Right lobe of liver (tissue), 6 donors: ENCODE measurements at places on chromosomes 1 and 21. TPM values are rescaled to one million over a fixed set of nuclear protein-coding genes. Genes with fewer than 3 reads are reported as not detected.

Gene RIPPLY3
- total RNA-seq: not detected

- no peak overlapping the region for H3K4me3 ChIP-seq
- H3K27ac ChIP-seq: no peak overlapping the region
- H3K27me3 ChIP-seq: no peaks in the 10 kb centered on the region
- no peaks in the 10 kb centered on the region for H3K4me1 ChIP-seq
- H3K36me3 ChIP-seq: no peaks in the 10 kb centered on the region
These were observed 87.6 kb downstream of the ZFYVE9 start for GRCh38 chr1:52229494-52229893.

DNA sequence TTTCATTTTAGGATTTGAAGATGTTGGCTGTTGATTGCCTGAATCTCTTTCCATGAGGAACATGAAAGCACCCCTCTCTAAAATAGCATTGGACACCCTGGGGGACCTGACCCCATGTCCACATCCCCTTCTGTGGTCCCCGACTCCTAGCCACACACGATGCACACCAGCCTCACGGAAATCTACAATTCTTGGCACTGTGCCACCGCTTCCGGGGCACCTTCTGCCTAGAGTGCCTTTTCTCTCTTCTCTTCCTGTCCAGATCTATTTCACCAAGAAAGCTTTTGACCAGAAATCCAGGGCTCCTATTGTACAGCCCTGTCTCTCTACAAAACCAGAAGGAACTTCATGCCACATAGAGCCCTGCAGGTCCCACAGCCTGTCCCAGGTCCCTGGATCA lies 50.3 kb downstream of the MYSM1 start:
- no peak overlapping the region for H3K4me3 ChIP-seq
- no peak overlapping the region for H3K27ac ChIP-seq
- no peaks in the 10 kb centered on the region for H3K4me1 ChIP-seq

Gene CD101
- 0.46 TPM for total RNA-seq

GRCh38 chr1:184557423-184558347 lies 170.9 kb downstream of the C1orf21 start:
- DNase-seq: no peak
- no peaks in the 10 kb centered on the region for H3K27me3 ChIP-seq
- H3K36me3 ChIP-seq: no peaks in the 10 kb centered on the region
- no peak overlapping the region for H3K4me3 ChIP-seq

Gene SELENOF
- 109 TPM for total RNA-seq

DNA sequence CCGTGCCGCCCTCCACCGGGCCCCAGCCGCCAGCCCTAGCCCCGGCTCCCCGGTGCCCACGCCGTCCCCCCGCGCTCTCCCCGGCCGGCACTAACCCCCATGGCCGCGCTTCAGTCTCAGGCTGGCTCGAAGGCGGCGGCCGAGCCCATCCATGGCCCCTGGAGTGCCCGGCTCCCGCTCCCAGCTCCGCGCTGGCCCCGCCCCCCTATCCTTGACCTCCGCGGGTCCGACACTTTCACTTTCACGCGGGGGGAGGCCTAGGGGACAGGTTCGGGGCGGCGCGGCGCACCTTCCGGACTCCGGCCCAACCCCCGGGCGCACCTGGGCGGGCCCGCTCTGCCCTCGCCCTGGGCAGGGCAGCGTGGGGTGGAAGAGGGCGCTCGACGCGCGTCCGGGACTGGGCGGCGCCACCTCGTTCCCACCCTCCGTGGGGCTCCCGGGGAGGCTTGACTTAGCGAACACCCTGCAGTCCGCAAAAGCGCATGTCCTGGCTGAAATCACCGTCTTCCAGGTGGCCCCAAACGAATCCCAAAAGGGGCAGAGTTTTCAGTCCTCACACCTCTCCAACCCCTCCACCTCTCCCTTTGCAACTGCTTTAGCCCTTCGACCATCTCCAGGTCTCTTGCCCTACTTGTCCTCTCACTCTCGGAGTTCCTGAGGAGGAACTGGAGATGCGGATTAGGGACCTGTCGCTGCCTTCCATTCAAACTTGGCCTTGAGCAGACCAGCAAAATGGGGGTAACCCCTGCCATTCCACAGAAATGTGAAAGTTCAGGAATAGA lies 3.9 kb upstream of the DENND2D start:
- H3K27ac ChIP-seq: peak overlapping the region; percentile 78
- H3K36me3 ChIP-seq: no peaks in the 10 kb centered on the region
- H3K4me3 ChIP-seq: peak overlapping the region; percentile 82
- peaks cover 35% of the 10 kb centered on the region for H3K4me1 ChIP-seq
- no peaks in the 10 kb centered on the region for H3K27me3 ChIP-seq

DNA sequence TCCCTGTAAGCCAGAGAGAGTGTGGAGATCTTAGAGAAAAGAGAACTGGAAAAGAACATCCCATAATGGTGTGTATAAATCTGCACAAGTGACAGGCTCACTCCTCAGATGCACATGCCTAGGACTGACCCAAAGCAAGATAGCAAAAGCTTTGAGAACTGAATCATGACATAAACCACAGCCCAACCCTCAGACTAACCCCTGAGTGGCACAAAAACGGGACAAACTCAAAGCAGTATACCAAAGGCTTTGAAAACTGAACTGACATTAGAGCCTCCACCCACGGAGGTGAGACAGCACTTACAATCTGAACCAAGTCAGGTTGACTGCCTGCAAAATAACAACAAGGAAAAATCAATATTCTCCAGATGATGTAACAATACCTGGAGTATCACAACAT lies 70.8 kb downstream of the TIAM1 start:
- H3K27ac ChIP-seq: no peak overlapping the region
- H3K27me3 ChIP-seq: no peaks in the 10 kb centered on the region
- DNase-seq: no peak
- H3K36me3 ChIP-seq: no peaks in the 10 kb centered on the region

Gene LCA5L
- total RNA-seq: 1.3 TPM

GRCh38 chr1:153310526-153310925 lies 2.2 kb downstream of the PGLYRP3 start:
- H3K36me3 ChIP-seq: no peaks in the 10 kb centered on the region
- no peaks in the 10 kb centered on the region for H3K4me1 ChIP-seq
- H3K27me3 ChIP-seq: no peaks in the 10 kb centered on the region

Gene MCOLN3
- total RNA-seq: 0.20 TPM

- peaks cover 7% of the 10 kb centered on the region for H3K4me1 ChIP-seq
- no peaks in the 10 kb centered on the region for H3K27me3 ChIP-seq
- no peak for DNase-seq
- H3K36me3 ChIP-seq: no peaks in the 10 kb centered on the region
- no peak overlapping the region for H3K4me3 ChIP-seq
- H3K27ac ChIP-seq: no peak overlapping the region
These were observed 41.4 kb downstream of the KCNK1 start for GRCh38 chr1:233655301-233655740.
